ENCODE measurements at places on chromosomes 2 and 18.

GRCh38 chr18:69944436-69944835 lies 3.2 kb downstream of the CD226 start:
- DNase-seq: no peak

GRCh38 chr18:23689031-23689615 lies at the start of gene LAMA3:
LAMA3 (plus strand) TSS chr18:23689453; CDS start chr18:23689684, 231 bp downstream.
- DNase-seq: no peak

GRCh38 chr18:24809173-24809950 lies 348.9 kb downstream of the HRH4 start:
- no peak for DNase-seq

DNA sequence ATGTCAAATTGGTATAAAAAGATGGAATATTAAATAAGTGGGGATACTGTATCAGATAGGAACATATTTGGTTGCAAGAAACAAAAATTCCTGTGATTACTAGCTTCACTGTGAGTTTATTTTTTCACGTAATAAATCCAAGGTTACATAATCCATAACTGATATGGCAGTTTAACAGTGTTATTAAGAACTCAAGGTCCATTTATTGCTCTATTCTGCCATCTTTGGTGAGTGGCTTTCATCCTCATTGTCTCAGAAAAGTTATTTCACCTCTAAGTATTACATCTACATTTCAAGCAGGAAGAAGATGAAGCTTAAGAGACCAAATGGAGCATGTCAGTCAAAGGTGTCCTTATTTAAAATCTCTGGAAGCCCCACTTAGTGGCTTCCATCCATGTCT lies 37.2 kb downstream of the YIPF4 start:
- no peak for DNase-seq

- no peak for DNase-seq
Measured at GRCh38 chr2:156675896-156676295, 239.7 kb downstream of the GPD2 start.

DNA sequence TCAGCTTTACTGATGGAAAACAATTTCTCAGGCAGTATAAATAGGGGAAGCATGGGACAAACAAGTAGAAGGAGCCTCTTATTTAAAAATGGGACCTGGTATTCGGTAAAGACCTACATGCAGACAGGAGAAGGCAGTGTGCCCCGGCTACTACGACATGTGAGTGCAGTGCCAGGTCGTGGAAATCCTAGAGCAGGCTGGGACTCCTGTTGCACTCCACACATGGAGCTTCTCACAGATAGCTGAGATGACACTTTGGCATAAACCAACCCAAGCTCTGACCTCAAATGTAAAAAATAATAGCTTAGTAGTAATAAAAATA lies 885 bp upstream of the DSEL start:
- DNase-seq: no peak

DNA sequence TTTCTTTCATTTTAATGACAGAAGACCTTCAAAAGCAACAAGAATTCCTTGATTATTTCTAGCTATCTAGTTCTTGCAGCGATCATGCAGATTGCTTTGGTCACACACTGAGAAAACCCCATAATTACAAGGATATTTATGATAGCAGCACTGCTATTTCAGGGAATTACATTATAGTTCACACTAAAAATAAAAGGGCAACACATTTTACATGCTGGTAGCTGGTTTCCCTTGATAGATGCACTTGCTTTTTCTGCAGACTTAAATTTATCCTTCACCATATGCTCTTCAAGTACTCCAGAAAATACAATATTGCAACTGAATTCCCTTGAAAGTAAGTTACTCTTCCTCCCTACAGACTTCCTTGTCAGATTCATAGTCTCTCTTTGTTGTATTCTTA lies 751.1 kb downstream of the CCDC85A start:
- no peak for DNase-seq

GRCh38 chr2:113273027-113273551 lies 5.6 kb downstream of the PAX8 start:
- no peak for DNase-seq

DNA sequence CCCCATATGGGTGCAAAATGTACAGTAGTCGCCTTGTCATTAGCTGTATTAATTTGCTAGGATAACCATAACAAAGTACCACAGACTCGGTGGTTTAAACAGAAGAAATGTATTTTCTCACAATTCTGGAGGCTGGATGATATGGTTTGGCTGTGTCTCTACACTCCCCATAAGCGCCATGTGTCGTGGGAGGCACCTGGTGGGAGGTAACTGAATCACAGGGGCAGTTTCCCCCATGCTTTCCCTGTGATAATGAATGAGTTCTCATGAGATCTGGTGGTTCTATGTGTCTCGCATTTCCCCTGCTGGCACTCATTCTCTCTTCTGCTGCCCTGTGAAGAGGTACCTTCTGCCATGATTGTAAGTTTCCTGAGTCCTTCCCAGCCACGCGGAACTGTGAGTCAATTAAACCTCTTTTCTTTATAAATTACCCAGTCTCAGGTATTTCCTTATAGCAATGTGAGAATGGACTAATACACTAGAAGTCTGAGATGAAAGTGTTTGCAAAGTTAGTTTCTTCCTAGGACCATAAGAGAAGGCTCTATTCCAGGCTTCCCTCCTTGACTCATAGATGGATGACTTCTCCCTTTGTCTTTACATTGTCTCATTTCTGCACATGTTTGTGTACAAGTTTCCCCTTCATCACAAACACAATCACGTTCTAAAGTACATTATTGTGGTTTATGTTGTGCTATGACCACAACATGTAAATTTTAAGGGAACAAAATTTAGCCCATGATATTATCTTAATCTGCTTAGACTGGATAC lies 1442.6 kb downstream of the SUCLG1 start:
- DNase-seq: no peak

DNA sequence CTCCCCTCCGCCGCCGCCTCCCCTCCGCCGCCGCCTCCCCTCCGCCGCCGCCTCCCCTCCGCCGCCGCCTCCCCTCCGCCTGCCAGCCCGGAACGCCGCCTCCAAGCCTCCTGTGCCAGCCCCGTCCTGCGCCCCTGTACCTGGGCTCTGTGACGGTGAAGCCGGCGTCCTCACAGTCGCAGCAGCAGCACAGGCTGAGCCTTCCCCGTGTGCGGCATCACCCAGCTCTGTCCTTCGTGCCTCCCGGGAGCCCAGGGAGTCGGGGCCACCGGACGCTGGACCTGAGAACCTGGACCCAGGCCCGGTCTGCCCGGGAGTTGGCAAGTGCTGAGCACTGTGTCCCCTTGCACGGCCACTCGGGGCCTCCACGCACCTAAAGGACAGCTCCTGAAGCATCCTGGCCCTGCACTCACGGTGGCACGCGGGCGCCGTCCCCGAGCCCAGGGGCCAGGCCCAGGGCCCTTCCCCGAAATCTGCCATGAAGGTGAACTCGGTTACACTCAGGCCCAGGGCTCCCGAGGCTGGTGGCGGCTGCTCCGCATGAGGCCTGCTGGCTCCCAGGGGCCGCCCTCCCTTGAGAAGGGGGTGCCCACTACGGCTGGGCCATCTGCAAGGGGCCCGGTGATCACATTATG lies 32.9 kb downstream of the RTP5 start:
- peak; percentile 3 for DNase-seq

DNA sequence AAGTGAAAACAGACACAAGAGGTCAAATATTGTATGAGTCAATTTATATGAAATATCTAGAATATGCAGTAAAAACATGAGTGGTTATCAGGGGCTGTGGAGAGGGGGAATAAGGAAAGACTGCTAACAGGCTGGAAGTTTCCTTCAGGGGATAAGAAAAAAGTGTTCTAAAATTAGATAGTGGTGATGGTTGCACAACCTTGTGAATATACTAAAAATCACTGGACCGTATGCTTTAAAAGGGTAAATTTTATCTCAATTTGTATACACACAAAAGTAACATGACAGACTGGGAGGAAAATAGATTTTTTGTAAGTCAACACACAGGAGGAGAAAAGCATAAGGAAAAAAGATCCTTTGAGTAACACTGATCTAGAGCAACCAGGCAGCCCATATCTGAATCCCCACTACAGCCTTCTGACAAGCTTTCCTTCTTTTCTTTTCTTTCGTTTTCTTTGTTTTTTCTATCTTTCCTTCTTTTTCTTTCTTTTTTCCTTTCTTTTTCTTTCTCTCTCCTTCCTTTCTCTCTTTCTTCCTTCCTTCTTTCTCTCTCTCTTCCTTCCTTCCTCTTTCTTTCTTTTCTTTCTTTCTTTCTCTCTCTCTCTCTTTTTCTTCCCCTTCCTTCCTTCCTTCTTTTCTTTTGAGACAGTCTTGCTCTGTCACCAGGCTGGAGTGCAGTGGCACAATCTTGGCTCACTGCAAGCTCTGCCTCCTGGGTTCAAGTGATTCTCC lies 95.4 kb downstream of the AAK1 start:
- DNase-seq: no peak

GRCh38 chr2:227816507-227817294 lies 3.1 kb downstream of the CCL20 start:
- no peak for DNase-seq

DNA sequence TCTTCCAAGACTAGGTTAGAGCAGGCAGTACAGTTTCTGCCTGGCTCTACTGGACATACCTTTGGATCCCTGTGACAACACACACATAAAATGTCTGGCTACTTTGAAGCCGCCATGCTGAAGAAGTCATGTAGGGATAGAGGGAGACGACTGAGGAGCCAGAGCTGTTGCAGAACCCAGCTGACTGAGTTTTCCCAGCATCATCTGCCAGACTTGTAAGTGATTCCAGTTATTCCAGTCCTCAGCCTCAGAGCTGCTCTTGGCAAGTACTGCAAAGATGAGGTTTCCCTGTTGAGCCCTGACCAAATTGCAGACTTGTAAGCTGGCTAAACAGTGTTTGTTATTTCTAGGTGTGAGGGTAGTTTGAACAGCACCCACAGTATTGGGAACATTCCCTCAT lies 31.5 kb upstream of the TSPYL6 start:
- DNase-seq: no peak

GRCh38 chr2:157363612-157364101 lies 38.0 kb upstream of the ERMN start:
- no peak for DNase-seq

GRCh38 chr18:55054021-55054990 lies 95.0 kb upstream of the CCDC68 start:
- no peak for DNase-seq
